Testis (tissue), 5 donors: ENCODE measurements at places on chromosomes 7 and 10.

DNA sequence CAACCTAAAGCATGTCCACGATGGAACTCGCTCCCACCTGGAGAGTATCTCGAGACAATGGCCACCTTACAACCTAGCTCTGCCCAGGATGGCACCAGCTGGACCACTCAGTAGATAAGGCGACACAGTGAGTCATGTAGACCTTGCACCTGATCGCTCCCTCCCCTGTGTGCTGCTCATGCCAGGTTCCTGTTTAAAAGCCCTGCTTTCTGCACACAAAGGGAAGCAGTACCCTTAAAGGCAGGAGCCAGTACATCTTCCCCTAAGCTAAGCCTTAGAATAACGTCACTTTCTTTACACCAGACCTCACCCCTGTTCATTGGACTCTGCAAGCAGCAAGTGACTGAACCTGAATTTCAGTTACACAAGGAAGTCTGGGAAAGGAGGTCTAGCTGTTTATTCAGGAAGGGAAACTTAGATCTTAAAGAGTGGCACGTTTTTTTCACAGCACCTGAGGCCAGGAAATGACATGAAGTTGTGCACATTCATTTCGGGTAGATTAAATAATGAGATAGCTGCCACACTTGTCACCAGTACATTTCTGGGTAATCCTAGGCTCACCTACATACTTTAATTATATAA, 117.9 kb downstream of the MTPAP start:
- no peak for DNase-seq

DNA sequence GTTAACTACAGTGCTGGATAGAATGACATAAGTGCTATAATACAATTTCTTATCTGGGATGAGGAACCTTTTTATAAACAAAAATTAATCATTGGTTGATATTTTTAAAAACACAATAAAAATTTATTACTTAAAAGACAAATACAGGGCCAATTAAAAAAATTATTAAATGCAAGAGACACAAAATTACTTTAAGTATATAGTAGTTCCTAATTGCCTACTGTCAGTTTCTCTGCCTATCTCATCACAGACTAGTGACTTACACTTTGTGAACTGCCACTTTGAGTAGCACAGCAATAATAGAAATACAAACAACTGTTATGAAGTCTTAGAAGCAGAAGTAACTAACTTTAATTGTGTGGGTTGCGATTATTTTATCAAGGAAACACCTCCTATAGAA, 8.4 kb downstream of the TES start:
- no peak for DNase-seq

- DNase-seq = no peak
Measured at GRCh38 chr10:106360870-106361269, 803.6 kb downstream of the SORCS1 start.

- no peak for DNase-seq
Measured at GRCh38 chr10:30647089-30647488, 17.5 kb upstream of the LYZL2 start.

- DNase-seq = no peak
Measured at GRCh38 chr10:42177077-42177792, 461.1 kb downstream of the ZNF33B start.

GRCh38 chr10:113808168-113808567, 45.7 kb downstream of the DCLRE1A start:
- no peak for DNase-seq
